ENCODE measurements at places on chromosomes 12 and 14. TPM values are rescaled to one million over a fixed set of nuclear protein-coding genes. Genes with fewer than 3 reads are reported as not detected.

The CCDC38 gene
- total RNA-seq: 0.63 TPM

The TRMT5 gene
- total RNA-seq: 1.7 TPM

- DNase-seq: no peak
These were observed 121.5 kb downstream of the MNAT1 start for GRCh38 chr14:60856111-60856510.

DNA sequence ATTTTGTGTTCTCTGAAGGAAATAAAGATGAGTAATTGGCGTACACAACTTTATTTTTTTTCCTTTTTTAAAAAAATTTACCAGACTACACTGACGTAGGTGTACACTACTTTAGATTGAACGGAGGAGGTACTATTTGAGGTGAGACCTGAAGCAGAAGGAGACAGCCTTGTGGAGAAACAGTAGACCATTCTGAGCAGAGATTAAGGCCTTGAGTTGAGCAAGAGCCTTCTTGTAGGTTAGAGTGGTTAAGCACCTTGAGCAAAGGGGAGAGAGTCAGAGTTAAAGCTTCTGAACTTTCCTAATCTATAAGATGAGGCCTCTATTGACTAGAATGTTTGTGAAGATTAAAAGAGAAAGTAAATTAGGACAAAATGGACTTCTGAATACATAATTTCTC lies 2.5 kb downstream of the LEMD3 start:
- DNase-seq: peak; percentile 56

DNA sequence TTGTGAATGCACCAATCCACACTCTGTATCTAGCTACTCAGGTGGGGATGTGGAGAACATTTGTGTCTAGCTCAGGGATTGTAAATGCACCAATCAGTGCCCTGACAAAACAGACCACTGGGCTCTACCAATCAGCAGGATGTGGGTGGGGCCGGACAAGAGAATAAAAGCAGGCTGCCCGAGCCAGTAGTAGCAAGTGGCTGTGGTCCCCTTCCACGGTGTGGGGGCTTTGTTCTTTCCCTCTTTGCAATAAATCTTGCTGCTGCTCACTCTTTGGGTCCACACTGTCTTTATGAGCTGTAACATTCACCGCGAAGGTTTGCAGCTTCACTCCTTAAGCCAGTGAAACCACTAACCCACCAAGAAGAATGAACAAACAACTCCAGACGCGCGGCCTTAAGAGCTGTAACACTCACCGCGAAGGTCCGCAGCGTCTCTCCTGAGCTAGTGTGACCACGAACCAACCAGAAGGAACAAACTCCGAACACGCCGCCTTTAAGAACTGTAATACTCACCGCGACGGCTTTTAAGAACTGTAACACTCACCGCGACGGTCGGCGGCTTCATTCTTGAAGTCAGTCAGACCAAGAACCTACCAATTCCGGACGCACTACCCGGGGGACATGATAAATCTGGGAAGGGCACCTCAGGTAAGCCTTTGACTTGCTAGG lies 4.6 kb upstream of the LDHB start:
- DNase-seq: no peak

DNA sequence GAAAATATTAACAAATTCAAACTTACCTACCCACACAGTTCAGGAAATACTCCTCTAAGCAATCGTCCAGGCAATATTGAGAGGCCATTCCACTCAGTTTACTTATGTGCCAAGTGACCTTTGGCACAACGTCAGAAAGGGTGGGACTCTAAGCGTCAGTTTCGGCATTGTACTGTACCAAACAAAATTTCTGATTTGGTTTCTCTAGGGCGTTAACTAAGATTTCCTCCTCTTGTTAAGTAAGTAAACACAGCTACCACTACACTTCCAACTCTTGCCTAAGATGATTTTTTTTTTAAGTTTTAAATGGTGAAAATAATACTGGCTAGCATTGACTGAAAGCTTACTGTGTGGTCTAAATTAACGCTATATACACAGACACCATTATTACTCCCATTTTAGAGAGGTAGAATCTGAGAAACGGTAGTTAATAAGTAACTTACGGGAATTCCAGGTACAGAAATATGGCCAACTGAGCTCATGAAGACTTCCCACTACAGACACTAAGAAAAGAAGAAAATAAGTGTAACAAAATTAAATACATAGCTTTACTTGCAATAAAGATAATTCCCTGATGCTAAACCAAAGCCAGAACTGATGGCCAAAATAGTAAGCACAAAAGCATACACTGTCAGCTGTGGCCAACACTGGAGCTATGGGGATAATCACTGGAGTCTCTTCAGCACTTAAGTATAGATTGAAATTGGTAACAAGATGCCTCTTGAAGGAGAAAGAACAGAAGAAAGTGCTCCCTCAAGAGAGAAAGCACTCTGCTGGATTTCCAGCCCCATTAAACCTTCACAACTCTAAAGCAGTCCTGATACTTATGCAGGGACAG lies 76.1 kb downstream of the EPS8 start:
- no peak for DNase-seq

All from natural killer cell (primary cell).